Subcutaneous adipose tissue (tissue), 4 donors: ENCODE measurements at places on chromosomes 11 and 22. TPM values are rescaled to one million over a fixed set of nuclear protein-coding genes. Genes with fewer than 3 reads are reported as not detected.

Gene SELENOH
- total RNA-seq, result 119 TPM

Gene CCDC73
- 0.17 TPM for total RNA-seq

Gene TMEM121B
- 0.82 TPM for total RNA-seq

Gene CD248
- total RNA-seq, result 49.0 TPM

Gene MPZL3
- total RNA-seq, result 3.7 TPM

Gene PRG3
- total RNA-seq, result not detected

Gene HEPN1
- not detected for total RNA-seq

Gene SDHD
- 95.8 TPM for total RNA-seq

Gene MAP4K2
- total RNA-seq, result 14.3 TPM

Gene MORC2
- 20.2 TPM for total RNA-seq

Gene ELMOD1
- not detected for total RNA-seq

Gene OR5B21
- not detected for total RNA-seq

Gene CLDN5
- total RNA-seq, result 66.3 TPM

Gene PRSS23
- total RNA-seq, result 29.8 TPM

Gene FAM180B
- 0.82 TPM for total RNA-seq

Gene TMEM132A
- total RNA-seq, result 0.51 TPM

Gene SCN3B
- 1.5 TPM for total RNA-seq

Gene GPR83
- not detected for total RNA-seq

Gene ALDH3B1
- 11.7 TPM for total RNA-seq

Gene MYO7A
- total RNA-seq, result 11.7 TPM

Gene LRRC56
- not detected for total RNA-seq

Gene MMP13
- total RNA-seq, result 0.38 TPM

Gene ST14
- 11.2 TPM for total RNA-seq

Gene DDI1
- total RNA-seq, result not detected

Gene MGAT3
- total RNA-seq, result 6.5 TPM

Gene AMOTL1
- 21.8 TPM for total RNA-seq

Gene OR10G8
- not detected for total RNA-seq

Gene CSF2RB
- 11.7 TPM for total RNA-seq

Gene OR51B5
- not detected for total RNA-seq

Gene ZP1
- total RNA-seq, result 0.34 TPM

Gene TRIM21
- 15.6 TPM for total RNA-seq

Gene MYOD1
- not detected for total RNA-seq

Gene SORL1
- total RNA-seq, result 10.7 TPM

Gene THYN1
- 124 TPM for total RNA-seq

Gene STK33
- total RNA-seq, result 3.1 TPM

Gene PHLDA2
- not detected for total RNA-seq

Gene CNTF
- total RNA-seq, result 0.88 TPM

Gene KCNK4
- total RNA-seq, result not detected

Gene MAPK8IP2
- total RNA-seq, result 0.19 TPM

Gene DEFB131B
- not detected for total RNA-seq

Gene PKP3
- total RNA-seq, result 2.8 TPM

Gene MUC5AC
- not detected for total RNA-seq

Gene DEUP1
- total RNA-seq, result not detected

Gene TMPRSS5
- 1.1 TPM for total RNA-seq

Gene FERMT3
- 32.2 TPM for total RNA-seq

Gene CDHR5
- not detected for total RNA-seq

Gene NRIP3
- 19.7 TPM for total RNA-seq

Gene KCNA4
- 4.8 TPM for total RNA-seq

Gene APLNR
- 0.82 TPM for total RNA-seq

Gene KCNJ11
- 1.3 TPM for total RNA-seq

Gene GAS2
- 1.4 TPM for total RNA-seq

Gene C22orf31
- not detected for total RNA-seq

Gene PGA3
- 4.4 TPM for total RNA-seq

Gene DCDC1
- 0.17 TPM for total RNA-seq

Gene MIOX
- total RNA-seq, result not detected

Gene FBLN1
- 65.0 TPM for total RNA-seq

Gene SLC22A9
- not detected for total RNA-seq

Gene INS
- not detected for total RNA-seq

Gene NDUFS8
- total RNA-seq, result 78.9 TPM
